ENCODE measurements at places on chromosomes 11 and 22.

GRCh38 chr22:26751217-26751616 lies 93.8 kb downstream of the MIAT start:
- no peak for DNase-seq

DNA sequence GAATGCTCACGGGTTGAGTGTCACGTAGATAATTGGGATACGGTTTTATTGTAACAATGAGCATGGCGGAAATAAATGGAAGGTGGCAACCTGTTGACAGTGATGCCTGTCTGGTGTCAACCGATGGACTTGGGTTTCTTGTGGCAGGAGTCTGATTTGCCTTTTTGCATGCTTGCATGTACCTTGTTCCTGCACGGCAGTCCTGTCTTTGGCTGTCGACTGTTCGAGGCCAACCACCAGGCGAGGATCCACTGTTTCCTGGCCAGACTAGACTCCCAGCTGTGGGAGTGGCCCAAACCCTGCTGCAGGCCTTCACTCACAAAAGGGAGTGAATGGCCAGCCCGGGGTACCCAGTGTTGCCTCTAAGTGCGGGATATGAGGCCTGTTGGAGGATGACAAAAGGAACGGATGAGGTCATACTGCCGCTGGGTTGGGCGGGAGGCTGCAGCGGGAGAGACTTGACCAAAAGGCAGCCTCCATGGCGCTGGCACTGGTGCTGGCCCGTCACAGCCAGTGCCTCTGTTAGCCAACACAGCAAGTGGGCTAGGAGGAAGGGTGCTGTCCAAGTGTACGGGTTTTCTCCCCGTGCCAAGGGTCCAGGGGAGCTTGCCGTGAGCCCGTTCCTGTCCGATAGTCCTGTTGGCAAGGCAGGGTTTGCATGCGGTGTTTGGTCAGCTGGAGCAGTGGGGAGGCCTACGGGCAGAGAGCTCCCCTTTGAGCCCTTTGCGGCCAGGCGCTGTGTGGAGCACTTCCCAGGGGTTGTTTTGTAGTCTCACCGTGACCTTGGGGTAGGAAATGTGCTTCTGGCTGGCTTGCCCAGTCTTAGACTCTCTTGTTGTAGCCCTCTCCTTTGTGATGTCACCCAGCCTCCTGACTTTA lies 974 bp downstream of the DGCR8 start:
- DNase-seq: peak; percentile 19

- no peak for DNase-seq
These were observed at the start of gene ALDH3B1 for GRCh38 chr11:68010090-68011041. ALDH3B1 (plus strand) TSS chr11:68010327; CDS start chr11:68015298, 4,971 bp downstream.

DNA sequence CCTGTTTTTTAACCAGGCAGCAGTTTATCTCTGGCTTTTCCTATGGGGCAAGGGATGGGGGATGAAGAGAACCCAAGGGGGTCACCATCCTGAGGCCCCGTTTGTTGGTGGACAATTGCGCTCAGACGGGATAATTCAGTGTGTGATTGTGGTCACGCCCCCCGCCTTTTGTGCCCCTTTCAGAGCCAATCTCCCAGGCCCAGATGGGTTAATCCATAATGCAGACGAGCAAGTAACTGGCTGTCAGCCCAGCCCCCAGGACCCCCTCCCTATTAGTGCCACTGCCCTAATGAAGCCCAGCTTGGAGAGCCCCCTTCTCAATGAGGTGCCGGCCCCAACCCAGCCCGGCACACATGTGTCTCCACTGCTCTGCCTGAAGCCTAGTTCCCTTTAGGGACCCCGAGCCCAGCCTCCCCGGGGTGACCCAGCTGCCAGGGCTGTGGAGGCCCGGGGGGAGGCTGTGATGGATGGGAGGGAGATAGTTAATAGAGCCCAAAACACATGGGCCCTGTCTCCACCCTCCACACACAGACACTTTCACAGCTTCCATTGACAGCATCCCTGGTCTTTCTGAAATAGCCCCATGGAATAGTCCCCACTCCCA lies 19.1 kb upstream of the ROBO3 start:
- no peak for DNase-seq

GRCh38 chr11:118629761-118630661 lies 22.6 kb downstream of the PHLDB1 start:
- no peak for DNase-seq

DNA sequence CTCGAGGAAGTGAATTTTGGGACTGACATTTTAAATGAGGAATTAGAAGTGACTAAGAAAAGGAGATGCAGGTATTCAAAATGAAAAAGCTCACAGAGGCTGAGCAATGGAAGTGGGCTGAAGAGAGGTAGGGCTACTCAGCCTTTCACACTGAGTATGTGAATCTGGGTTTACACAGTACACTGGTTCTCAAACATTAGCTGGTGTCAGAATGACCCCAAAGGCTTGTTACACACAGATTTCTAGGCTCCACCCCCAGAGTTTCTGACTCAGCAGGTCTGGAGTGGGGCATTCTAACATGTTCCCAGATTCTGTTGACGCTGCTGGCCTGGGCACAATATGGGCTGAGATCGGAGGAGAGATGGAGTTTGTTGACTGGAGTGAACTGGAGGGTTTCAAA lies 32.8 kb downstream of the CADM1 start:
- no peak for DNase-seq

- no peak for DNase-seq
These were observed 68.9 kb downstream of the C11orf58 start for GRCh38 chr11:16807306-16807705.

GRCh38 chr22:23526596-23527316 lies 53.3 kb downstream of the IGLL1 start:
- no peak for DNase-seq

- DNase-seq: no peak
These were observed 34.1 kb upstream of the GLYATL1 start for GRCh38 chr11:58905011-58905720.

DNA sequence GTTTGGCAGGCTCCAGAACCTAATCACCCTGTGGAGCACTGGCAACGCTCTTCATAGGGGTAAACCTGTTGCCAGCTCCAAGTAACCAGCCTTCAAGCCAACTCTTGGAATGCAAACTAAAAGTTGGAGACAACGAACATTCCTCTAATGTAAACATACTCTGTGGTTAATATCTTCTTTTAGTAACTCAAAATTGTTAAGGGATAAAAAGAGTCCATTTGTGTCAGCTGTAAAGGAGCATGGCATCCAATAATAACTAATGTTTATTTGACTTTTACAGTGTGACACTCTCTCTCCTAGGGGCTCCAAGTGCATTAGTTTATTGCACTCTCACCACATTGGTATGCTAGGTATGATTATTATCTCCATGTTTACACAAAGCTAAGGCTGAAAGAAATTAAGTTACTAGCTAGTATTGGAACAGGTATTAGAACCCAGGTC lies 31.0 kb upstream of the AMOTL1 start:
- no peak for DNase-seq

GRCh38 chr11:26987731-26988130 lies 6.2 kb upstream of the FIBIN start:
- no peak for DNase-seq

Measured in left renal cortex interstitium (tissue), 4 donors.